ENCODE measurements at places on chromosomes 7 and 10.

DNA sequence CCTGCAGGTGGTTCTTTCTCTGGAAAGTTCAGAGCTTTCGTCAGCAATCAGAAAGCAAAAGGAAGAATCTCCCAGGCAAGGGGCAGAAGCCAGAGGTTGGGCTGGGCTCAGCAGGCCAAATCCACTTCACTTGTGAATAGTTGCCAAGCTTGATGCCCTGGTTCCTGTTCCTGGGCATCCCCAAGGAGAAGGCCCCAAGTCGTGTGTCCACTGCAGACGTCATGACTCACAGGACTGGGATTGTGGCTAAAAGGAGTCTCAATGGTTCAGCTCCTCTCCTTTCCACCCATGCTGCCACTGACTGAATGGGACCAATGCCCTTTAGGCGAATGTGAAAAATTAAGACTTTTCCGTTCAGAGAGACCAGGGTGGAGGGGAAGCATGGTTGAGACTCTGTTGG lies 38.6 kb upstream of the TRIM8 start:
- DNase-seq: no peak

GRCh38 chr10:62025134-62025794 lies 123.8 kb downstream of the ARID5B start:
- DNase-seq: no peak

GRCh38 chr7:21920936-21921335 lies 24.8 kb downstream of the CDCA7L start:
- DNase-seq: no peak

- DNase-seq: no peak
Measured at GRCh38 chr10:3215153-3215775, 42.7 kb upstream of the PITRM1 start.

- no peak for DNase-seq
Measured at GRCh38 chr10:118567701-118568248, 27.7 kb downstream of the PRLHR start.

DNA sequence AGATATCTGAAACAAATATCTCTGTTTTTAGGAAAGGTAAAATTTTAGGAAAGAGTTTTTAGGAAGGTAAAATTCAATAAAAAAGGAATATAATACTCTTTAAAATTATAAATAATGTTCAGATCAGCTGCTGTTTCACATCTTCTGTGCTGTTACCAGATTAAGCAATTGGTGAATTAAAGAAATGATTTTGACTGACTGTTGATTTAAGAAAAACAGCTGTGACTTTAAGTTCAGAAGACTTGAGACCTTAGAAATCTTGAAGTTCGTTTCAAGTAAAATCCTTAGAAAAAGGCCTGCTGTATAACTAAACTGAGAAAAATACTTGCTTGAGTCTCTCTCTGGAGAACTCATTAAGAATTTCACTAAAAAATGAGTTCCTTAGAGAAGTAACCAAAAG lies 250.6 kb downstream of the DOCK4 start:
- no peak for DNase-seq

DNA sequence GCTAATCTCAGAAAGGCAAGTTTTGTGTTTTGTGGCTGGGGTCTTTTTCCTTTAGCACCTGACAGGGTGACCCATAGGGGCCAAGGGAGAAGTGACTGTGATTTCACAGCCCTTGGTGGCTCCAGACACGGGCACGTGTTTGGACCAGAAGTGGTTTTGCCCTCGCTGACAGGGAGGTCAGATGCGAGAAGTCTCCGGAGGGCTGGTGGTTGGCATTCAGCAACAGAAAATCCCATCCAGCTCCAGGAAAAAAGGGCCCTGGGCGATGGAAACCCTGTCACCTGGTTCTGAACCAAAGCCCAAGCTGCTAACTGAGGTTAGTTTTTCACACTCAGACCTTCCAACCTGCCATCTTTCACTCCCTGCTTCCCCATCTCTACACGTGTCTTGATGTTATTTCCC lies 272.9 kb downstream of the TRIL start:
- no peak for DNase-seq

- no peak for DNase-seq
Measured at GRCh38 chr7:11394438-11394837, 420.8 kb downstream of the PHF14 start.

DNA sequence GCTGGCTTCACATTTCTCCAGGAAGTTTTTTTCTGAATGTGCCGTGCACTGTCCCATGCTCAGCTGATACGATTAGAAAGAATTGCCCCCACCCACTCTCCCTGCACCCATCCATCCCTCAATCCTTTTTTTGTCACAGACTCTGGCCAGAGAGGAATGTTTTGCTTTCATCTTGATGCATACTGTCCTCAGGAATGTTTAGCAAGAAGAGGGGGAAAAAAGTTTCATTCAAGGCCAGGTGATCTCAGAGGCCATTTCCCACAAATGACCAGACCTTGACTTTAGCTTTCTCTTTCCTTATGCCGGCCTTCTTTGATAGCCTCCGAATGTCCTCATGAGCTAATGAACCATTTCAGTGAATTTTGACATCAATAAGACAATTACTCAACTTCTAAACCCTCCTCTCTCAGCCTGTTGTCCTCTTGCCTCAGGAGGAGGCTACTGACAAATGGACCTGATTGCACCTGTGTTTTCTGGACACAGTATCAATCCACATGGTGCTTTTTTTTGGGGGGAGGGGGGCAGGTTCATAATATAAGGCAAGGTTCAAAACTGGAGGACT lies 105.0 kb upstream of the KLF6 start:
- no peak for DNase-seq
